ENCODE measurements at places on chromosomes 7 and 10.

DNA sequence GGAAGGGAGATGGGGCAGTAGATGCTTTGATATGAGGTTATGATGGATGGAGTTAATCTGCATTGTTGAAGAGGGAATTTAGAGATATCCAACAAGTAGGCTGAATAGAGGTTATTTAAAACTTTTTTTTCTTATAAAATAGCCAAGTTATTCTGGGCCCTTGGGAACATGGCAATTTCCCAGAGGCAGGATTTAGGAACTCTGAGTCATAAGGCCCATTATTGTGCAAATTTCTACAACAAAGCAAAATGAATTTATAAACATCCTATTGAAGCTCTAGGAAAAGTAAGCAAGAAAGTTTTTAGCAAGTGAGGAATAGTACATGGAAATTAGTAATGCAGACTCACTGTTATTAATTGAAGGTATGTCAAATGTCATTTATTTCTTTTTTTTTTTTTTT lies 160.9 kb upstream of the NPY start:
- no peak for DNase-seq

DNA sequence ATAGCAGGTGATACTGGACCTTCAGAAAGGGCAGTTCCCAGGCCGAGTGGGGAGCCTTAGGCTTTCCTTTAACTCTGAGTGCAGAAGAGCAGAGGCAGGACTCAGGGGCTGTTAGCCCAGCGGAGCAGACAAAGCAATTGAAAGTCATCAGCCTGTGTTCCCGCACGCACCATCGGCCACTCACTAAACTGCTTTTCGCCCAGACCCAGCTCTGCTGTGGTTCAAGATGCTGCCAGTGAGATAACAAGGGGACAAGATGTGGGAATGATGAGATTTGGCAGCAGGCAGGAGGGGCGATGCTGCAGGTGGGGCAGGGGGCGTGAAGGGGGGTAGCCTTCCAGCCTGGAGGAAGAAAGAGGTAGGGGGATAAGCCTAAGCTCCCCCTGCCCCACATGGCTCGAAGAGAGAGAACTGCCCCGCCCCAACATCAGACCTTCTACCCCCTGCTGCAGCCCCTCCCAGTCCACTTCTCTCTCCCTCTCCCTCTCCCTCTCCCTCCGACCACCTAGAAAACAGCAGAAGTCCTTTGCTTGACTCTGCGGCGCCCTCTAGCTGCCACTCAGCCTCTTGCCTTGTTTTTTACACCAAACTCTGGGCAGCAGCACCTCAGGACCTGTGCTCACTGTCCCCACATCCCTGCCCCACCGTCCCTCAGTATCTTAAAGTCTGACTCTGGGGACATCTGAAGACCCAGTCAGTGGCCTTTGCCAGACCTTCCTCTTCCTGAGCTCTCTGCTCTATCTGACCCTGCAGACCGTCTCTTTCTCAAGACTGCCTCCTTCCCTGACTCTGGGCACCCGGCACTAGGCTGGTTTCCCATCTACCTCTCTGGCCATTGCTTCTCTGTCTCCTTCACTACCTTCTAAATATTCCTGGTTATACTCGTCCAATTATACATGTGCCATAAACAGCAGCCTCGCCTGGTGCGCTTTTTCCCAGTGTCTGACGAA lies 110.5 kb downstream of the C10orf105 start:
- DNase-seq: peak; percentile 73

DNA sequence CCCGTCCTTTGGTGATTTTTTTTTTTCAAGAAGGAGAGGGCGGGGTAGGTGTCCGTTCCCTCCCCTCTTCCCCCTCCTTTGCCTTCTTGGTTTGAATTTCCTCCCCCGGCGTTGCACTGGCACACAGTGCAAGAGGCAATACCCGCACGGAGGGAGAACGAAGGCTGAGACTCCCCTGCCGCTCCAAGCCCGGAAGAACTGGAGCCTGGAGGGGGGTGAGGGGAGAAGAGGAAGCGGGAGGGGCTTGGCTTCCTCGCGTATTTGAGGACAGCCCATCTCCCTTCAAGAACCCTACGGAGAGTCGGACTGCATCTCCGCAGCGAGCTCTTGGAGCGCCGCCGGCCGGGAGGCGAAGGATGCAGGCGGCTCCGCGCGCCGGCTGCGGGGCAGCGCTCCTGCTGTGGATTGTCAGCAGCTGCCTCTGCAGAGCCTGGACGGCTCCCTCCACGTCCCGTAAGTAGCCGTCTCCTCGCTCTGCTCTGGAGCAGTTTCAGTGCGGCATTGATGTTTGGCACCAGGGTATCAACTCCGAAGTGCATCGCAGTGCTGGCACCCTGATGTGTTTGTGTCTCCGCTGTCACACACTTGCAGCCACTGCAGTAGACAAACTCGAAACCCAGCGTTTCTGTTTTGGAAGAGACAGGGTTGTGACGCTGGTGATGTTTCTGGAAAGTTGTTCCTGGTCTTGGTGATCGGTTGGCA lies at the start of gene CNTNAP2:
TSS of gene CNTNAP2 (plus strand) at position 281 of the 702 bp plus-strand sequence. CDS start at position 357, 76 bp downstream.
- no peak for DNase-seq

DNA sequence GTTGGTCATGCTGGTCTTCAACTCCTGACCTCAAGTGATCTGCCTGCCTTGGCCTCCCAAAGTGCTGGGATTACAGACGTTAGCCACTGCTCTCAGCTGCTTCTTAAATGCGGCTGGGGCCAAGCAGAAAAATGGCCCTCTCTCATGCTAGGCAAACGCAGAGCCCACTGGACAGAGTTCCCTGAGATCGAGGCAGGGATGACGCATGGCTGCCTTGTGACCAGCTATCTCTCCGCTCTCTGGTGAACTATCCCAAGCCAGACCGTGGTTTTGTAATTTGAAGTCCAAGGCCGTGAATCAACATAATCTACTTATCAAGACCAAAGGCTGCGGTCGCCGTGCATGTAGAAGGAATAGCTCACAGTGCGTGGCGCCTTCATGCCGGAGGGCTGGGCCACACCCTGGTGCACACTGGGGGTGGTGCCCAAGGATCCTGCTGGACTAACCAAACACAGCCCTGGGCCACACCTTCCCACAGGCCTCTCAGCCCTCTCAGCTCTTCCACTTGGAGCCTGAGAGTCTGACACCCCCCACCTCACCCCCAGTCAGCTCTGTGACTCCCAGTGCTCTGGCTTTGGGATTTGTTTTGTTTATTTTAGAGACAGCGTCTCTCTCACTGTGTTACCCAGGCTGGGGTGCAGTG lies 88.1 kb upstream of the CUX1 start:
- DNase-seq: no peak

GRCh38 chr7:152672626-152673025 lies 3.3 kb downstream of the XRCC2 start:
- no peak for DNase-seq

- DNase-seq: no peak
Observed at GRCh38 chr7:46720761-46721160, 799.7 kb upstream of the IGFBP3 start.

DNA sequence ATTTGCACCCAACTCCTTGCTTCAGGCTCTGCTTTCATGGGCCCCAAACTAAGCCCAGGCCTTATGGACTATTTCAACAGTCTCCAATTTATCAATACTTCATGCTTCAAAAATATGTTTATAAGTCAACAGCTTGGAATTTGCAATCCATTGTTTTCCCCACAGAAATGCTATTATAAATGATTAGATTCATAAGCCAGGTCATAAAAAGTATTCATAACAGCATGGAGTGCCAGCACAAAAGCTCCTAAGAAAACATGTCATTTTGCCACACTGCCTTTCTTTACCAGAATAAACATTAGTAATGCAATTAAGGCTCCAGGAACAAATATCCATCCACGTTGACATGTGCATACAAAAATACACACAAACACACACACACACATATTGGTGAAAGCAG lies 30.1 kb downstream of the OSBPL3 start:
- DNase-seq: no peak

- DNase-seq: no peak
Observed at GRCh38 chr10:100655326-100655759, 90.0 kb upstream of the PAX2 start.

- no peak for DNase-seq
Observed at GRCh38 chr10:100579261-100580090, 43.7 kb downstream of the HIF1AN start.

- DNase-seq: no peak
Observed at GRCh38 chr7:35254496-35255442, 869 bp upstream of the TBX20 start.

GRCh38 chr10:70306181-70306705 lies 22.4 kb upstream of the NPFFR1 start:
- no peak for DNase-seq

GRCh38 chr10:101829561-101830315 lies 11.5 kb upstream of the OGA start:
- peak; percentile 94 for DNase-seq

DNA sequence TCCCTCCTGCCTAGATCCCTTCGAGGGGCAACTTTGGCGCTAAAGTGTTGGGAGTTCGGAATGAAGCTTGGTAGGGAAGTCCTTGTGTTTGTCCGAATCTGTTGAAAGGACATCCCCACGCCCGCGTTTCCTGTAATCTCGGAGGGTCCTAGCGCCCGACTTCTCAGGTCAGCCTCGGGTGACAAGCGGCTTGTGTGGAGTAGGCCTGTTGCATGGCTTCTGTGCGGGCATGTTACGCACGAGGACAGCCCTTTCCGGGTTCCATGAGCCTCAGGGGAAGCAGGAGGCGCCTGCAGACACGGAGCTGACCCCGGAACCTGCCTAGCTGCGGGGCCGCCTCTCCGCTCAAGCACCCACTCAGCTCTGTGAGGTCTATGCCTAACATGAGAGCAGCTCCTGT lies 28.4 kb upstream of the AP5Z1 start:
- no peak for DNase-seq

DNA sequence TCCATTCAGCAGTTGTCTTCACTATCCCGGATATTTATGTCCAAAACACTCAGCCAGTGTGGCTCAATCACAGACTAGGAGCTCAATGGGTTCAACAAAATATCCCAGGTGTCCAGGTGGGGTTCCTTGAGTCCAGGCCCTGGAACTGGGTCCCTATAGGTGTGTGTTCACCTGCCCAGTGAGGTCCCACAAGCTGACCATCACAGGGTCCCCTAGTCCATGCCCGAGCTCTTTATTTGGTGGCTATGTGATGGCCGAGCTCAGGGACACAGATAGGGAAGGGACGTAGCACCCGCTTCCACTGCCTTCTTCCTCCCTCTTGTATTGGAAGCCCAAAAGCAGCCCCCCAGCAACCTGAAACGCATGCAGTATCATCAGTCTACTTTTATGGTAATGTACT lies 78.9 kb upstream of the DDC start:
- no peak for DNase-seq

- DNase-seq: no peak
Observed at GRCh38 chr10:87523731-87524130, 19.0 kb downstream of the MINPP1 start.

DNA sequence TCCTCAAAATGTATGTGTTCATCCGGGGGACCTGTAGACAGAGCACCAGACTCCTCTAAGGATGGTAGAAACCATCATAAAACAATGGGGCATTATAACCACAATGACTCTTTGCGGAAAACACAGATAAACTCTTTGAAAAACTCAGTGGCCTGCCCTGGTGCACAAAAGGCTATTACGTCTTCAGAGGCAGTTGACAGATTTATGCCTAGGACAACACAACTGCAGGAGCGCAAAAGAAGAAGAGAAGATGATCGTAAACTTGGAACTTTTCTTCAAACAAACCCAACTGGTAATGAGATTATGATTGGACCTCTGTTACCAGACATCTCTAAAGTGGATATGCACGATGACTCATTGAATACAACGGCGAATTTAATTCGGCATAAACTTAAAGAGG lies 6.0 kb downstream of the RBM48 start:
- no peak for DNase-seq

DNA sequence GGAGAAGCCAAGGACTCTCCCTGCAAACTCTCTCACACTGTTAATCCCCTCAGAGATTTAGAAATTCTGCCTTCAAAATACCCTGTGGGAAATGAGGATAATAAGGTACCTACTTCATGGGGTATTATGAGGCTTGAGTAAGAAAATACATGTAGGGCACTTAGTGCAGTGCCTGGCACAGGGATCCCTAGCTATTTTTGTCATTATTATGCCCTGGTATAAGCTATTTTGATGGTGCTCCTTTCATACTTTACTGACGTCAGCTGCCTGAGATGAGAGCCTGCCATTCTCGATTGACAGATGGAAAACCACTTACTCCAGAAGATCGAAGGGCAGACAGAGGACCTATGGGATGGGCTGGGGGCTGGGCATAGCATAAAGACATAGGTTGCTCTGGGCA lies 30.1 kb downstream of the MKX start:
- DNase-seq: no peak

GRCh38 chr7:99393355-99394187 lies 14.8 kb downstream of the PDAP1 start:
- no peak for DNase-seq

GRCh38 chr7:138907201-138907847 lies 73.9 kb downstream of the KIAA1549 start:
- no peak for DNase-seq

DNA sequence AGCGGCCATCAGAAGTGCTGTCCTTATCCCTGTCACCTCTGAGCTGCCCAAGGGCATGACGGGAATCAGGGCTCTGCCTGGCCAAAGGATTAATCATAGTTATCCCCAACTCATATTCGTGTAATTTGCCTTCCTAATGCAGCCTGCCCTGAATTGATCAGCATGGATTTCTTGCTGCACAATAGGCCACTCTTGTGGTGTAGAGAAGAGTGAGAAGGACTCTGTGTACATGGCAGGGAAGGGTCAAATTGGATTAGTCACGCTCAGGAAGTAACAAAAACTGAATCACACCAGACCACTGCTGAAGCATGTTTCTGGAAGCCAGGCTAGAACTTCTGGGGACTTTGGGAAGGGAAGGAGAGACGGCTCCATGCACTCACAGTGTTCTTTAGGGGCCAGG lies 227.0 kb downstream of the BUB3 start:
- DNase-seq: no peak

DNA sequence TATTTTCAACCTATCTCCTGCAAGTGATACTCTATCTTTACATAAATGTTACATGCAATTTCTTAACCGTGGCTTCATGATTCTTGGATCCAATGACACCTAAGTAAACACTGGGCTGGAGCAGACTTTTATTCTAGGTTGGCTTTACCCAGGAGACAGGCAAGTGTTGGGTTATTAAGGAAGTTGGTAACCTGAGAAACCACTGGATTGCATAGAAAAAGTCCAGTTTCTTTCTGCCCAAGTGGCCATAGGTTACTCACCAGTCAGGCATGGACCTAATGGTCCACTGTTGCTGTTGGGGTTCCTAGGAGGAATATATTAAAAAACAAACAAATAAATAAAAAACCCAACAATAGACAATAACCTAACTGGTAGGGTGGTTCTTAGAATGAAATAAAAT lies 112.8 kb downstream of the SEMA3D start:
- DNase-seq: no peak

DNA sequence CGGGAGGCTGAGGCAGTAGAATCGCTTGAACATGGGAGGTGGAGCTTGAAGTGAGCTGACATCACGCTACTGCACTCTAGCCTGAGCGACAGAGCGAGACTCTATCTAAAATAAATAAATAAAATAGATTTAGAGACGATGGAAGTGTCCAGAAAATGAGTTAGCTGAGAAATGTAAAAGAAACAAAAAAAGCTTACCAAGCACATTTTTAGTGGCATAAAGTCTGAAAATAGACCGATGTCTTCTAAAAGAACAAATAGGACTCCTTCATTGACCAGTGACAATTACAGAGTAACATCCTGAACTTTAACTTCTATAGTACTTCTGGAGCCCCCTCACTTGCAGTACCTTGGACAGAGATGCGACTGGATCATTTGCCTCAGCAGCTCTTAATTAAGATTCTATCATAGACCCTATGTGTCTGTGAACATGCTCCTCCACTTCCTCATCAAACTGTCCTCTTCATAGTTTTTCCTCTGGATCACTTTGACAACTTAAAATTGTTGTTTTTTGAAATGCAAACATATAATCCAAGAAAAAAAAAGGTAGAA lies 25.2 kb upstream of the SRPK2 start:
- DNase-seq: no peak

- DNase-seq: no peak
Observed at GRCh38 chr7:3318874-3319273, 17.8 kb downstream of the SDK1 start.
